ENCODE measurements at places on chromosomes 6 and 20. TPM values are rescaled to one million over a fixed set of nuclear protein-coding genes. Genes with fewer than 3 reads are reported as not detected.

GSTA4 gene
- total RNA-seq: 15.7 TPM

CLDN20 gene
- not detected for total RNA-seq

- no peak for DNase-seq
Measured at GRCh38 chr6:109167562-109167961, 72.3 kb downstream of the CEP57L1 start.

- DNase-seq: peak; percentile 75
Measured at GRCh38 chr20:58086763-58087561, 141.5 kb downstream of the ANKRD60 start.

DNA sequence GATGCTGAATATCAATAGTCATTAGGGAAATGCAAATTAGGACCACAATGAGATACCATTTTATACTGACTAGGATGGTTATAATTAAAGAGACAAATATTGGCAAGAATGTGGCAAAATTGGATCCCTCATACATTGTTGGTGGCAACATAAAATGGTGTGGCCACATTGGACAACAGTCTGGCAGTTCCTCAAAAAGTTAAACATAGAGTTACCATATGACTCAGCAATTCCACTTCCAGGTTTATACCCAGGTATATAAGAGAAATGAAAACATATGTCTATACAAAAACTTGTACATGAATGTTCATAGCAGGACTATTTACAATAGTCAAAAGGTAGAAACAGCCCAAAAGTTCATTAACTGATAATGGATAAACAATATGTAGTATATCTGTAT lies 2.0 kb upstream of the CRIP3 start:
- DNase-seq: no peak

DNA sequence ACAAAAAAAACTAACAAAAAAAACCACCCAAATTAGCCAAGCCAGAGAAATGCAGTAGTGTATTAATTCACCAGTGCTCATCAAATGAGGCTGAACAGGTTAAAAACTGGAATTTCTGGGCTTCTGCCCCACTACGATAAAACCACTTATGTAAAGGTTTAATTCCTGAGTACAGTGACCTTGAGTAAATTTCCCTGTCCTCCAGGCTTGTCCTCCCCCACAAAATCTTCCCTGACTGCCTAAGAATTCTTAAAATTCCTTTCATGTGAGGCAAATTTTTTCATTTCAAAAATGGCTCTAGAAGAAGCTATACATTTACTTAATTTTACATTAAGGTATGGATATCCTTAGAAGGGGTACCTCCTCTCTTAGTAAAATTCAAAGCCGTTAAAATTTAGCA lies 80.1 kb upstream of the ID4 start:
- DNase-seq: peak; percentile 64

DNA sequence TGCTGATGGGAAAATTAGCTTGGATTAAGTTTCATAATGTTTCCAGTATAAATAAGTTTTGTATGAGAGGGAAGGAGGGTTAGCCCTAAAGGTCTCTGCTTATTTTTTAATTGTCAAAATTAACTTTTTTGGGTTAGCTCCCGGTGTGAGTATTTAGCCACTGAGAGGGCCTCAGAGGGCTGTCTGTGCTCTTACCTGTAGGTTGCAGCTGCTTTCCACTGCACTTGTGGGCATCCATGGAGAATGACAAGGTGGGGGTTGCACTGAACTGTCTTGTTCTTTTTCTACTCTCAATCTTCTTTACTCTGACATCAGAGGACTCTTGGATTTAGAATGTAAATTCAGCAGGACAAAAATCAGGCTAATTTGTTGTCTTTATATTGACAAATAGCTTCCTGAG lies 81.4 kb downstream of the CD164 start:
- no peak for DNase-seq

DNA sequence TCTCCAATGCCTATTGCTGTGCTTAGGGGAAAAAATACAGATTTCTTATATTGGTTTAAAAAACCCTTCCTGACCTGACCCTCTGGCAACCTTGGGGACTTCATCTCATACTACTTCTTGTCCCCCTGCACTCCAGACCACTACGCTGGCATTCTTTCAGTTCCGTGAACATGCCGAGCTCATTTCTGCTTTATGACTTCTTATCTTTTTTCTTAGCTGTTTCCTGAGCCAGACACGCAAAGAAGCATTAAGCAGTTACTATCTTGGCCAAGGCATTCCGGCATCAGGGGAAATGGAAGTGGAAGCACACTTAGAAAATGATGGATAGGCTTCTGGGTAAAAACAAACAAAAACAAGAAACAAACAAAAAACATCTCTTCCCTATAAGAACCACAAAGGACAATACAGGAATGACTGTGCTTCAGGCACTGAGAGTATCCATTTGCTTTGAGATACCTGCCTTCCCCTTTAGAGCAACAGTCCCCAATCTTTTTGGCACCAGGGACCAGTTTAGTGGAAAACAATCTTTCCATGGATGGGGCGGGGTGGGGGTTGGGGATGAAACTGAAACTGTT lies 4.4 kb upstream of the CCDC28A start:
- no peak for DNase-seq
